Epithelial cell of alveolus of lung (primary cell): ENCODE measurements at places on chromosomes 1 and 21. TPM values are rescaled to one million over a fixed set of nuclear protein-coding genes. Genes with fewer than 3 reads are reported as not detected.

The METTL25B gene
- 11.1 and 19.9 TPM in 2 replicates for total RNA-seq

The TEX38 gene
- total RNA-seq: not detected in 2 replicates

The GPR153 gene
- 5.4 and 6.6 TPM in 2 replicates for total RNA-seq

The KRTAP11-1 gene
- not detected in 2 replicates for total RNA-seq

The EVA1C gene
- 3.4 and 6.5 TPM in 2 replicates for total RNA-seq

The CYP4B1 gene
- not detected in 2 replicates for total RNA-seq

The CNN3 gene
- total RNA-seq: 177 and 258 TPM in 2 replicates

The TSPEAR gene
- not detected in 2 replicates for total RNA-seq

The MYCL gene
- 0.32 and 0.52 TPM in 2 replicates for total RNA-seq

The SLAMF6 gene
- not detected in 2 replicates for total RNA-seq

The LEMD1 gene
- total RNA-seq: not detected in 2 replicates

The FCGR3A gene
- not detected in 2 replicates for total RNA-seq

The CFHR4 gene
- total RNA-seq: not detected in 2 replicates

The GJA9 gene
- not detected in 2 replicates for total RNA-seq
